CD4-positive, alpha-beta T cell treated with Interleukin-4 for 4 hours (primary cell): ENCODE measurements at places on chromosomes 3 and 15.

- DNase-seq: no peak
Observed at GRCh38 chr3:38397320-38397719, 50.7 kb downstream of the XYLB start.

DNA sequence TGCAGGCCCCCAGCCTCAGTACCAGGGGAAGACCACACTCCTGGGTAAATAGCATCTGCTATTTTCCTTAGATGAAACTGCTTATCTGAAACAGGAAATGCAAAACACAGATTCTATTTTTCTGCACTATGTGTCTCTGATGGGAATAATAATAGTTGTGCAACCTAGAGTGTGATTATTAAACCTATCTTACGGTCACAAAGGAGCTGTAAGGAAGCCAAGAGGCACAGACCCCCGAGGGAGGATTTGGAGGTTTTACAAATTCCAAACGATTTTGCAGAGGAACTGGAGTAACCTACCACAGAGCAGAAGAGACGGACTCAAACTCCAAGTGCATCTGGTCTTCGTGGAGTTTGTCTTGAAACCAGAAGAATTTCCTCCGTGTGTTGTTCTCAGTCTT, 14.1 kb upstream of the APOD start:
- no peak for DNase-seq

DNA sequence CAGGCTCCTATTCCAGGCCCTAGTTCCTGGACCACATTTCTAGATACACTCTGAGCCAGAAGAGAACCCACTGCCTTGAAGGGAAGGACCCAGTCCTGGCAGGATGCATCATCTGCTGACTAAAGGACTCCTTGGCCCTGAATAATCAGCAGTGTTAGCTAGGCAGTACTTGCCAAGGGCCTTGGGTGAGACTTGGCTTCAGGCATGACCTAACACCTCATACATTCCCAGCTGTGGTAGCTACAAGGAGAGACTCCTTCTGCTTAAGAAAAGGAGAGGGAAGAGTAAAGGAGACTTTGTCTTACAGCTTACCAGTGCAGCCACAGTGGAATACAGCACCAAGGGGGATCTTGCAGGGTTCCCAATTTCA, 26.4 kb downstream of the PEAK1 start:
- DNase-seq: no peak

DNA sequence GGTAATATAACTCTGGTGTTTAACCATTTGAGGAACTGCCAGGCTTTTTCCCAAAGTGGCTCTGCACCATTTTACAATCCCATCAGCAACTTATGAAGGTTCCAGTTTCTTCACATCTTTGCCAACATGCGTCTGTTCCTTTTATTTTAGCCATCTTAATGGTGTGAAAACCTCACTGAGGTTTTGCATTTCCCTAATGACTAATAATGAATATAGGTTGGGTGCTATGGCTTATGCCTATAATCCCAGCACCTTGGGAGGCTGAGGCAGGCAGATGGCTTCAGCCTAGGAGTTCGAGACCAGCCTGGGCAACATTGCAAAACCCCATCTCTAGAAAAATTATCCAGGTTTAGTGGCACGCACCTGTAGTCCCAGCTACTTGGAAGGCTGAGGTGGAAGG, 210.6 kb downstream of the TCF12 start:
- no peak for DNase-seq

DNA sequence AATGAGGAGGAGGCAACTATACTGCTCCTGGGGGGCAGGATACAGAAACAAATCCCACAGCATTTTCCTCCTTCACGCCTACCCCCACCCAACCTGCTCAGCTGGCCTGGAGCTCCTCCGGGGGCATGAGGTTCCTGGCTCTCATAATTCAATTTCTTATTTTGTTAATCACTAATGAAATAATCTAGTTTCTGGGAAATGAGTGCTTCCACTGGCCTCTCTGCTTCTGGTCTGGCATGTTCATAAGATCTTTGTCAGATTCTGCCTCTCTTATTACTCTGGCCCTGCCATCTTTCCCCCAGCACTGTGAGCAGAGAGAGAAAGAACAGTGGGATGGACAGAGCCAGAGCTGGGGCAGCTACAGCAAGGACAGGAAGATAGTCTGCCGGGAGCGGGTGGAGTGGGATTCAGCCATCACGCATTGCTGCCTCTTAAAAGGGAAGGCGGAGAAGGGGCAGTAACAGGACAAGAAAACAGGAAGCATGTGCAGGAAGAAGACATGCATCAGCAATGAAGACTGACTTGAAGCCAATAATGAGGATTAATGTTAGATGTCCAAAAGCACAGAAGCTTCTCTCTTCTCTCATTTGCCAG, 13.6 kb downstream of the RPAP1 start:
- DNase-seq: no peak

DNA sequence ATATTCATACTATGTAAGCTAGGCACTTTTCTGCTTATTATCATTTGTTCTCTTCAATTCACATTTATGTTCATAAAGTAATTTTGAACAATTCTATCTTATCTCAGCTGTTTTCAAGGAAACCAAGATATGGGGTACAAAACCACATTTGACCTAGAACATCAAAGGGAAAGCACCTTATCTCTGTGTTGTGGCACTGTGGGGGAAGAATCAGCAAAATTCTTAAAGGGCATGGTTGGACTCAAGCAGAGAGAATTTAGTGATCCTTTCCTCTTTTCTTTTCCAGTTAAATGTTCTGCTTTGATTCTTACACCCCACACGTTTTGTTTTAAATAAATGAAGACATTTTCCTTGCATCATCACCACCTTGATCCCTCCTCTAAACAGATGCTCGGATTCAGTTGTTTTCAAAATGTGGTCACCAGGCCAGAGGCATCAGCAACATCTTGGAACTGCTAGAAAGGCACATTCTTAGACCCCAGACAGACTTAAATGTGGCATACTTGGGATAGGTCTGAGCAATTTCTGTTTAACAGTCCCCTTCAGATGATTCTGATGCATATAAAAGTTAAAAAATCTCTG, 128.4 kb upstream of the TP63 start:
- DNase-seq: no peak

- DNase-seq: no peak
Observed at GRCh38 chr3:40337136-40338108, 27.9 kb downstream of the EIF1B start.

DNA sequence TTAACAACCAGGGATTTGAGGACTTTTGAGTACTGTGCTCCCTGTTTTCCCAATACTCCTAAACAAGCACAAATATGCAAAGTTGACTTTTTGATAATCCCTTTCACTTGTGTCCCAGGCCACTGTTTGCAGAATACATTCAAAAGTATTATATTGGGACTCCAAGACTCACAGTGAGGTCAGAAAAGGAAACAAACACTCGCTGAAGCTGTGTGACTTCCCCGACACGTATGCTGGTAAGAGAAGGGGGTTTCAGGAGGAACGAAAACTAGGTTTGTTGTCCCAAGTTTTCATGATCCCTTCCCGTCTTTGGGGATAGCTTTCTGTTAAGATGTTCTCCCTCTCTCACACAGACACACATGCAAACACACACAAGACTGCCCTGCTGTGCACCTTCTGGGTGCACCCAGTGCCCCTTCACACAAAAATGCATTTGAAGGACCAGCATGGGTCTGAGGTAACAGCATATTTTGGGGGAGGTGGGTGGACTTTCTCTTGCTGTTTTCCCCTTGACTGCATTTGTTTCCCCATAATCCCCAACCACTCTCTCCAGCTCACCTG, 225.2 kb upstream of the PRICKLE2 start:
- no peak for DNase-seq

- DNase-seq: no peak
Observed at GRCh38 chr3:196932600-196932999, 9.7 kb downstream of the NCBP2 start.

- no peak for DNase-seq
Observed at GRCh38 chr15:56442354-56442753, 22.6 kb downstream of the MNS1 start.

DNA sequence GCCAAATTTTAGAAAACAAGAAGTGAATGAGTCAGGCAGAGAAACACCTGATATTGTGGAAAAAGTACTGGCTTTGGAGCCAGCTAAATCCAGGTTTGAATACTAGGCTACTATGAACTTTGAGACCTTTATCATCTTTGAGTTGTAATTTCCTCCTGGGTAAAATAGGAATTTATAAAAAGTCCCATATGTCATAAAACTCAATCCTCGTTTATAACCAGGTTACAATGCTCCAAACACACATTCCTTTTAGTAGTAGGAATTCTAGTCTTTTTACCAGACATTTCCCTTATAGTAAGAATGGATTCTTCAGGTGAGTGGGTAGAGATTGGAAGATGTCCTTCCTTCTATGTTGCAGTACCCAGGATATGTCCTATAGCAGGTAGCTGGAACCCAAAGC, 16.7 kb upstream of the DPH6 start:
- no peak for DNase-seq

DNA sequence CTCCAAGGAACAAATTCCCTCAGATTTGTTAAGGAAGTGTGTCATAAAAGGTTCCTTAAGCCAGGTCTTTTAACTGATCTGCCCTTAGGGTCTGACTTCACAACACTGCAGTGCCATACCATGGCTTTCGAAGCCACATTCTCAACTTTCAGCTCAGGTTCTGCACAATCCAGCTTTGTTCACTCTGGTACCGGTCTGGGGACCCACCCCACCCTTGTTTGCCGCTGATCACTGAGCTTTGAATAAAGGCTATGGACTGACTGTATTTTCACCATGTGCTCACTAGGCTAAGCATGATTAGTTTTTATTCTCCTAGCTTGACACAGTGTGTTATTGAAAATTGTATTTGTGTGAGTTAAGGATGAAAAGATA, 15.9 kb downstream of the SNX1 start:
- no peak for DNase-seq

- DNase-seq: no peak
Observed at GRCh38 chr3:133792171-133792763, 13.3 kb upstream of the SRPRB start.

GRCh38 chr3:18443665-18444594, 18.8 kb upstream of the SATB1 start:
- no peak for DNase-seq

DNA sequence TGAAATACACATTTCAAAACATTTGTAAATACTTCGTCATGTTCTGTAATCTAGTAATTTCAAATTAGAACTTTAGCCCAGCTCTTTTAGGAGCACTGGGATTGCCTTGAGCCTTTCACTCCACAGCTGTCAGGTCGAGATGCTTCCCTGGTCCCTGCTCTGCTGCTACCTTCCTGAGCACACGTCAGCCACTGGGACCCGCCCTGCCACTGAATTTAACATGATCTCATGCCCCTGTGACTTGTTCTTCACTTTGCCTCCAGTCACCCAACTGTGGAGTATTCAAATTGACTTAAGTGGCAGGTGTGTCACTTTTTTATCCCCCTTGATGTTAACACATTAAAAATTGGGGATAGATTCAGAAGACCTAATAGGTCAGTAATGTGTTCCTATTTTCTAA, 3.3 kb downstream of the ARRDC4 start:
- DNase-seq: no peak

- no peak for DNase-seq
Observed at GRCh38 chr15:50241684-50242450, 23.7 kb downstream of the HDC start.

DNA sequence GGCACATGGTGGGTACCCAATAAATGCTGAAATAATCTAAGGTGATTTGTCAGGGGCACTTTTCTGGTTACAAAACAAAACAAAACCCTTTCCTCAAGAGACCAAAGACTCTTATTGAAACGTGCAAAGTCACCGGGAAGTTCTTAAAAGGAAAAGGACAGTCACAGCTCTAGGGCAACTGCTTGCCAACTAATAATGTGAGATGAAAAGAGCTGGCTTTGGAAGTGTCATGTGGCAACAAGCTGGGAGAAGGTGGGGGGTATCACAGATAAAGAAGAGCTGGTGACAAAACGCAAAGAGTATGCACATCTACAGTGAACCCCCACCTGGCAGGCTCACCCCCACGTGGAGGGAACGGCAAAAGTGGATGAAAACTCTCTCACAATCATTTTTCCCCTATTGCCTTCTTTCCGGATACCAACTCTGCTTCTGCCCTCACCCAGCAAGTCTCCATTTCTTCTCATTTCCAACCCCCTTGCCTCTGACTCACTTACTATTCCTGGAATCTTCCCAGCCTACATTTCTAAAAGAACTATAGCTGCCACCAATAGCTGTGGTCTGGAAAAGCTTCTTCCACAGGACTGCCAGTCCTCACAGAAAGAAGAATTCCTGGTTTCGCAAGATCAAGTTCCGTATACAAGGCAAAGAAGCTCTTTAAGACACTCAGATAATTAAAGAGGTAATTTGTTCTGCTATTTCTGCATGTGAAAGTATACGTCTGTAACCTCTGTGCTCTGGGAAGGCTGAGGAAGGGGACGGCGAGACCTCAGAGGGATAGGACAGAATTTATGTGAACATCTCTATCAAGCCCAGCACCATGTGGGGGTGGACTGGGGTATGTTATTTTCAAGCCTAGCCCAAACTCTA, 21.8 kb upstream of the ANPEP start:
- DNase-seq: no peak

GRCh38 chr3:102200126-102200525, 234.7 kb upstream of the ZPLD1 start:
- no peak for DNase-seq

- DNase-seq: no peak
Observed at GRCh38 chr3:15443826-15444524, 16.6 kb downstream of the EAF1 start.

DNA sequence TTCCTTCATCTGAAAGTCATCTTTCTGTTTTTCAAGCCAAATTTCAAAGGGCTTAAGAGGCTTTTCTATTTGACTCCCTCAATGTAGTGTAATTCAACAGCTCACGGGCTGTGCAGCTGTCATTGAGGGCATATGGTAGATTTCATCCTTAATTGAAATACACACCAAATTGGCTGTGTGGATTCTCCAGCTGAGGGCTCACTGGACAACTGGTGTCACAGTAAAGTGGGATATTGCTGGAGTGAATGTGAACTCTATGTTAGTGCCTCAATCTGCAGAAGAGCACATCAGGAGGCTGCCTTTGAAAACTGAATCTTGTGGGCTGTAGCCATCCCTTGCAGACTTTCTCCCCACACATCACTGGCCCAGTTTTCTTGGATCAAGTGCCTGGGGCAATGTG, 120.1 kb downstream of the GALK2 start:
- no peak for DNase-seq

DNA sequence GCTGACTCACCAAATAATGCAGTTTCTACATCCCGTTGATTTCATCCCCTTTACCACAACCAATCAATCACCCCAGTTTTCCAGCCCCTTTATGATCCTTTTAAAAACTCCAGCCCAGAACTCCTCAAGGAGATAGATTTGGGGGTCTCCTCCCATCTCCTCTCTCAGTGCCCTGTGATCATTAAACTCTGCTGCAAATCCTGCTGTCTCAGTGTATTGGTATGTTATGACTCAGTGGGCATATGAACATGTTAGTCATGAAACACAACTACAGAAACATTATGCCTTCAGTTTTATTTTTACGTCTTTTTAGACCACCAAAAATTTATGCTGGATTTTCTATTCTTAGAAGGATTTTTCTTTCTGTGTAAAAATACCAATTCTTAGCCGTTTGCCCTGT, 213.7 kb downstream of the DIPK2A start:
- DNase-seq: no peak

- no peak for DNase-seq
Observed at GRCh38 chr3:127801731-127802313, 20.5 kb downstream of the MGLL start.
